ENCODE measurements at places on chromosomes 5 and 9. TPM values are rescaled to one million over a fixed set of nuclear protein-coding genes. Genes with fewer than 3 reads are reported as not detected.
A peak's percentile ranks its signal among the peaks of the same experiment; 100 is the strongest.

- H3K27me3 ChIP-seq, result no peaks in the 10 kb centered on the region
- DNase-seq, result no peak
- no peak overlapping the region for H3K4me3 ChIP-seq
- H3K27ac ChIP-seq, result no peak overlapping the region
- peaks cover 4% of the 10 kb centered on the region for H3K4me1 ChIP-seq
Observed at GRCh38 chr9:130173666-130173983, 1.4 kb downstream of the NCS1 start.

GRCh38 chr5:142151436-142152383 is 43.1 kb downstream of the NDFIP1 start:
- peaks cover 66% of the 10 kb centered on the region for H3K36me3 ChIP-seq
- H3K4me3 ChIP-seq, result no peak overlapping the region
- no peaks in the 10 kb centered on the region for H3K4me1 ChIP-seq
- no peaks in the 10 kb centered on the region for H3K27me3 ChIP-seq
- peak; percentile 38 for DNase-seq

- H3K36me3 ChIP-seq, result no peaks in the 10 kb centered on the region
- H3K27me3 ChIP-seq, result no peaks in the 10 kb centered on the region
- no peak for DNase-seq
- H3K4me3 ChIP-seq, result no peak overlapping the region
- H3K4me1 ChIP-seq, result no peaks in the 10 kb centered on the region
Observed at GRCh38 chr5:15797116-15797515, 297.1 kb downstream of the FBXL7 start.

GRCh38 chr9:6109571-6109970 is 94.1 kb upstream of the RANBP6 start:
- H3K27ac ChIP-seq, result no peak overlapping the region
- no peak overlapping the region for H3K4me3 ChIP-seq
- H3K27me3 ChIP-seq, result no peaks in the 10 kb centered on the region
- no peak for DNase-seq
- H3K36me3 ChIP-seq, result no peaks in the 10 kb centered on the region

DNA sequence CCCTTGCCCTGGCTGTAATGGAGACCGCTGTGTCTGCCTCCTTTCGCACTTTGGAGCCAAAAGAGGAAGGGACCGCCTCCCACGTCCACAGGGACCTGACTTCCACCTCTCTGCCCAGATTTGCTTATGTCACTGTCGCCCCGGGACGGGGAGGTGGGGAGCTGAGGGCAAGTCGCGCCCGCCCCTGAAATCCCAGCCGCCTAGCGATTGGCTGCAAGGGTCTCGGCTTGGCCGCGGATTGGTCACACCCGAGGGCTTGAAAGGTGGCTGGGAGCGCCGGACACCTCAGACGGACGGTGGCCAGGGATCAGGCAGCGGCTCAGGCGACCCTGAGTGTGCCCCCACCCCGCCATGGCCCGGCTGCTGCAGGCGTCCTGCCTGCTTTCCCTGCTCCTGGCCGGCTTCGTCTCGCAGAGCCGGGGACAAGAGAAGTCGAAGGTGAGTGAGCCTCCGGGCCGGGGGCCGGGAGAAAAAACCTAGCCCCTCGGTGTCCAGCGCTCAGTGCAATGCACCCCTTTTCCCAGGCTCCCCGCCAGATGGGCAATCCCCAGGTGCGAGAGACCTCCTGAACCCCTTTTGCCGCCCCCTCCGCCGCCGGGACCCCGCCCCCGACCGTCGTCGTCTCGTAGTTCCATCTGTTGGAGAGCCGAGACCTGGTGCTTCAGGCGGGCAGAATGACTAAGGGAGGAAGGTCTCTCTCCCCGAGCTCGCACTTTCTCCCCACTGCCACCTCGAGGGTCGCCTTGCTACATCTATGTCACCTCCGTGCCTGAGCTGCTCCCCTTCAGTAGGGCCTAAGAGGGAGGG is at the start of gene GPX3:
GPX3 (plus strand) TSS at position 288 of the 807 bp plus-strand sequence; CDS start at position 352, 64 bp downstream.
- H3K27ac ChIP-seq, result no peak within 1 kb of the TSS
- no peaks in the 10 kb centered on the region for H3K27me3 ChIP-seq
- H3K4me3 ChIP-seq, result no peak within 1 kb of the TSS
- DNase-seq, result no peak

GRCh38 chr5:15326932-15327331 is 173.0 kb upstream of the FBXL7 start:
- no peak overlapping the region for H3K4me3 ChIP-seq
- no peaks in the 10 kb centered on the region for H3K27me3 ChIP-seq
- no peaks in the 10 kb centered on the region for H3K36me3 ChIP-seq
- H3K4me1 ChIP-seq, result no peaks in the 10 kb centered on the region

- H3K4me1 ChIP-seq, result no peaks in the 10 kb centered on the region
- H3K4me3 ChIP-seq, result no peak overlapping the region
- DNase-seq, result no peak
- H3K27ac ChIP-seq, result no peak overlapping the region
Observed at GRCh38 chr9:129095170-129095667, 14.3 kb downstream of the DOLPP1 start.

DNA sequence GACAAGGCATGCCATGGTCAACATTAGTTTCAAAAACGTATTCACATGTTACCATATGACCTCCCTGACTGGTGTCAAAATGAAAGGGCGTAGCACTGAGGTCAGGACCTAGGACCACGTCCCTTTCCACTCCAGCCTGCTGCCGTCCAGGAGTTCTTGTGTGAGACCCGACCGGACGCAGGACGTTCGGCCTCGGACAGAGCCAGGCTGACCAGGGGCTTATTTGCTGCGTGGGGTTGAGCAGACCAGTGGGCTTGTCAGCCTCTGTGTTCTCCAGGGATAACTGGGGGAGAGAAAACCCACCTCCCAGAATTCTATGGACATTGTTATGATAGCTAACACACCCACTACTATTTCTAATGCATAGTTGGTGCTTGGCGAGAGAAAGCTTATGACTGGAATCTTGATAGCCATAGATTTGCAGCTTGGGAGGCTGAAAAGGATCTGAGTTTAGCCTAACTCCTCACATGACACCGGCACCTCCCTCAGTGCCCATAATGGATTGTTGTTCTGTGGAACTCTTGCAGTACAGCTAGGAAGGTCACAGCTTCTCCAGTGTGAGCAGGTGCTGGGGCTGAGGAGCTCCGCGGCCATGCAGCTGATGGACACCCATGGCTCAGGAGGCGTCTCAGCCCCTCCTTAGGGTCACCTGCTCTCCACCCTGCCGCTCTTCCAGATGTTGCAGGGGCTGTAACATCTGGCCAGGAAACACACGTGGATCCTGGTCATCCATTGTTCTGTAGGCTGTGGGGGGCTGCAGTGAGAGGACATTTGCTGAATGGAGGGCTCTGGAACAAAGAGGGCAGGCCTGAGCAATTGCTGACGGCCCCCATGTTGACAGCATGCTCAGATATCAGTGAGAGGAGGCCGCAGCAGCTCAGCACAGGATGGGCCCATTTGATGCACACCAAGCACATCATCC is 368.4 kb downstream of the IRX2 start:
- no peaks in the 10 kb centered on the region for H3K36me3 ChIP-seq
- no peaks in the 10 kb centered on the region for H3K27me3 ChIP-seq
- H3K27ac ChIP-seq, result no peak overlapping the region
- no peak for DNase-seq
- no peak overlapping the region for H3K4me3 ChIP-seq

GRCh38 chr5:42397267-42397666 is 26.0 kb upstream of the GHR start:
- no peak for DNase-seq
- no peaks in the 10 kb centered on the region for H3K27me3 ChIP-seq
- H3K4me1 ChIP-seq, result no peaks in the 10 kb centered on the region

GRCh38 chr5:129384736-129385135 is 75.4 kb upstream of the ADAMTS19 start:
- no peaks in the 10 kb centered on the region for H3K36me3 ChIP-seq
- no peak overlapping the region for H3K27ac ChIP-seq
- H3K4me3 ChIP-seq, result no peak overlapping the region
- no peaks in the 10 kb centered on the region for H3K4me1 ChIP-seq
- H3K27me3 ChIP-seq, result no peaks in the 10 kb centered on the region

DNA sequence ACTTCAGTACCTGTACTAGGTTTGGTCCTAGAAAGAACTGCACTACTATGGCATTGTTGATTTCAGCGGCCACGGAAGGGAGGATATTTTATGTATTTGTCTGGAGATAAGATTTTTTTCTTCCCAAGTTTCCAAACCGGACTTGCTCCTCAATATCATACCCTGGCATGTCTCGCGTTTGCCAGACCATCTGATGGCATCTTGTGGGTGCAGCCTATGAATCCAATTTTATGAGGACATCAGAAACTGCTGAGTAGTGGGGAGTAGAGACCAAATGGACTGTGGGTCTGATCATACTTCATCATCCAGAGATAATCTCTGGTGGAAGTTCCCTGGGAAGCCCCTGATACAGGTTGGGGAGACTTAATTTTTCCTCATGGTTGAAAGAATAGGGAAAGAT is 716.1 kb upstream of the WWC1 start:
- no peak overlapping the region for H3K27ac ChIP-seq
- H3K27me3 ChIP-seq, result peaks cover 4% of the 10 kb centered on the region
- no peaks in the 10 kb centered on the region for H3K4me1 ChIP-seq
- no peaks in the 10 kb centered on the region for H3K36me3 ChIP-seq
- H3K4me3 ChIP-seq, result no peak overlapping the region

DNA sequence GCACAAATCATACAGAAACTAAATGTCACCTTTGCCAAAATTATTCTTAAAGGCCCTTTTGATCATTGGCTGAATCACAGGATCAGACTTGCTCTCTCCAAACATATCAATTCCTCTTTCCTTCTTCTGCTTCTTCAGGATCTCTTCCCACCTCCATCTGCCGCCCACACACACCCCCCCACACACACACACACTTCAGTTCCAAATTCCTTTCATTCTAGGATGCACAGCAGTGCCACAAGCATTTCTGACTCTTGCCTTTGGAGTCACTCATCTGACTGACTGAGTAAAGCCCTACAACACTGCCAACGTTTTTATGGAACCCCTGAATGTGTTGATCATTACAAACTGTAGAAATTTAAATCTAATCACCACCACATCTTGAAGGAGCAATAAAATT is 22.9 kb downstream of the DNAH5 start:
- H3K4me1 ChIP-seq, result no peaks in the 10 kb centered on the region
- H3K27ac ChIP-seq, result no peak overlapping the region
- H3K27me3 ChIP-seq, result no peaks in the 10 kb centered on the region
- H3K4me3 ChIP-seq, result no peak overlapping the region
- no peak for DNase-seq

DNA sequence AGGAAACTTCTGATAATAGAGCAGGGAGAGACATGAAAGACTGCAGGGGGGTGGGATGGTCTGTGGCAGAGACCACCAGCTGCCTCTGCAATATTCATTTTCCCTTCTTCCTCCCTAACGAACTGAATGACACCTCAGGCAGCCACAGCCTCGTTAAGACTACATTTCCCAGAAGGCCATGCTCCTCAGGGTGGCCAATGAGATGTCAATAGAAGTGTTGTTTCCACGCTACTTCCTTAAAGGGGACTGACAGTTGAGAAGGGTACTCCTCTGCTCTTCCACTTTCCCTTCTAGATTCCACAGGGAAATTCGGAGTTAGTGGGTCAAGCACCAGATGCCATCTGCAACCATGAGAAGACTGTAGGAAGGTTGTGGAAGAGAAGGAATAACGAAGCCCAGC is 52.0 kb upstream of the DAPK1 start:
- no peaks in the 10 kb centered on the region for H3K36me3 ChIP-seq
- no peak overlapping the region for H3K4me3 ChIP-seq
- no peaks in the 10 kb centered on the region for H3K4me1 ChIP-seq
- no peak for DNase-seq
- no peak overlapping the region for H3K27ac ChIP-seq
- H3K27me3 ChIP-seq, result no peaks in the 10 kb centered on the region

DNA sequence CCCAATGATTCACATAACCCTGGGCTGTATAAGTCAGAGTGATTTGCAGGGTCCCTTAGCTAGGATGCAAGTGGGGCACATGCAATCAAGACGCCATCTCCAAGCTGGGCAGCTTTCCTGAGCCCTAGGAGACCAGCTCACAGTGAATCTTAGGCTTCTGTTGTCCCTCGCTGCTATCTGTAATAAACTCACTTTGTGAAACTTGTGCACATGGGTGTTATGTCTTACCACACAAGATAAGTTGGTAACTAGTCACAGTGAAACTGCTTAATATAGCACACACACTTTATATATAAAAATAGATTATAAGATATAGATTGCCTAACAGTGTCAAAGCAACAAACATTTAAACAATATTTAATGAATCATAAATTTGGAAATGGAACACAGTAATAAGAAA is 658.5 kb downstream of the SLCO4C1 start:
- no peak overlapping the region for H3K27ac ChIP-seq
- no peaks in the 10 kb centered on the region for H3K27me3 ChIP-seq
- no peaks in the 10 kb centered on the region for H3K36me3 ChIP-seq
- no peak overlapping the region for H3K4me3 ChIP-seq
- H3K4me1 ChIP-seq, result no peaks in the 10 kb centered on the region

DNA sequence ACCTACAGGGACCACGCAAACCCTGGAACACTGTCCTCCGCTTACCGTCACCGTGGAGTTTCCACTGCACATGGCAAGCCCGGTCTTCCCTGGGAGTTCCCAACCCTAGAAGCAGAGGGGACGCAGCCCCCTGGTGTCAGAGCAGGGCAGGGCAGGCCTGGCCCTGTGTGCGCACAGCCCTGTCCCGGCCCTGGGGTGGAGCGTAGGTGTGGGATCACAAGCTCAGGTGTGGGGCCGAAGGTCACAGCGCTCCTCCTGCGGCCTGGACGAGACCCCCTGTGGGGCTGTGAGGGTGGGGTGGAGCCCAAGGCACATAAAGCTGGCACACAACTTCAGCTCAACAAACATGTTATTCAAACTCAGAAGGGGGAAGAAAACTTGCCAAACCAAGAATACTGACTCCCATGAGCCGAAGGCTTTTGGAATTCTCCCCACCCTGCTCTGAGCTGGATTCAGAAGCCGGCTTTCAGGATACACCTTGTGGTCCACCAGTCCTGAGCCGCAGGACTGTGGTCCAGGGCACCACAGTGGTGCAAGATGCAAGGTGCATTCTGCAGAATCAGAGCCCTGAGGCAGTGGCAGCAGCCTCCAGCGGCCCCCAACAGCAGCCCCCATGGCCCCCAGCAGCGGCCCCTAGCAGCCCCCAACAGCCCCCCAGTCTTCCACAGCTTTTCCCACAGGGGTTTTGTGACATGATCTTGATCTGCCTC is 11.8 kb upstream of the EXOC3 start:
- H3K36me3 ChIP-seq, result no peaks in the 10 kb centered on the region
- no peak for DNase-seq
- no peaks in the 10 kb centered on the region for H3K27me3 ChIP-seq
- H3K4me1 ChIP-seq, result no peaks in the 10 kb centered on the region
- H3K4me3 ChIP-seq, result no peak overlapping the region

GRCh38 chr5:162067162-162067561 is 411 bp upstream of the GABRG2 start:
- H3K4me3 ChIP-seq, result no peak overlapping the region
- H3K4me1 ChIP-seq, result no peaks in the 10 kb centered on the region
- DNase-seq, result no peak
- no peak overlapping the region for H3K27ac ChIP-seq
- H3K36me3 ChIP-seq, result no peaks in the 10 kb centered on the region

SPATA31E1 gene
- total RNA-seq, result not detected

ACTBL2 gene
- total RNA-seq, result not detected

ADGRV1 gene
- total RNA-seq, result 0.52 TPM

SPAG8 gene
- total RNA-seq, result 0.99 TPM

RAB3C gene
- total RNA-seq, result not detected

FYB1 gene
- 639 TPM for total RNA-seq

ISL1 gene
- total RNA-seq, result not detected

GRIA1 gene
- not detected for total RNA-seq

OR1N1 gene
- total RNA-seq, result not detected

Measured in CD4-positive, CD25-positive, alpha-beta regulatory T cell (primary cell).